Lower lobe of right lung (tissue), 2 donors: ENCODE measurements at places on chromosomes 4 and X. TPM values are rescaled to one million over a fixed set of nuclear protein-coding genes. Genes with fewer than 3 reads are reported as not detected.

Gene VCX
- total RNA-seq: not detected

DNA sequence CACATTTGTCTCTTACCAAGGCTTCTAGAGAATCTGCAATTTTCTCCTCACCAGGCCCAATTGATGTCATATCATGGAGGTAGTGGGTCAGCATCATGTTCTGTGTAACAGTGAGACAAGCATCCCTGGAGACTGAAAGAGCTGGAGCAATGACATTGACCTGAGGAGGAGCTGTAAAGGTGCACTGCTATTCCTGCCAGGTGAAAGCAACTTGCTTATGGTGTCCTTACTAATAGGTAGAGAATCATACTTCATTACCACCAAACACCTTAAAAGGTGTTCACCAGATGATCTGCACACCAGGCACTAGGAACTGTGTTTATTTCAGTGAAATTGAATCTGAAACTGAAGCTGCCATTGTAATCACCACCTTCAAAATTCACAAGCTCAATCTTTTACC is 188.7 kb downstream of the AFAP1 start:
- H3K27me3 ChIP-seq: no peaks in the 10 kb centered on the region
- no peak overlapping the region for H3K4me3 ChIP-seq
- no peak overlapping the region for H3K27ac ChIP-seq
- H3K4me1 ChIP-seq: peaks cover 20% of the 10 kb centered on the region
- no peak for DNase-seq
- H3K36me3 ChIP-seq: no peaks in the 10 kb centered on the region

- no peaks in the 10 kb centered on the region for H3K4me1 ChIP-seq
- H3K27ac ChIP-seq: no peak overlapping the region
- no peak for DNase-seq
- no peak overlapping the region for H3K4me3 ChIP-seq
- no peaks in the 10 kb centered on the region for H3K36me3 ChIP-seq
- no peaks in the 10 kb centered on the region for H3K27me3 ChIP-seq
These were observed 21.8 kb upstream of the P2RY10 start for GRCh38 chrX:78923198-78924015.

DNA sequence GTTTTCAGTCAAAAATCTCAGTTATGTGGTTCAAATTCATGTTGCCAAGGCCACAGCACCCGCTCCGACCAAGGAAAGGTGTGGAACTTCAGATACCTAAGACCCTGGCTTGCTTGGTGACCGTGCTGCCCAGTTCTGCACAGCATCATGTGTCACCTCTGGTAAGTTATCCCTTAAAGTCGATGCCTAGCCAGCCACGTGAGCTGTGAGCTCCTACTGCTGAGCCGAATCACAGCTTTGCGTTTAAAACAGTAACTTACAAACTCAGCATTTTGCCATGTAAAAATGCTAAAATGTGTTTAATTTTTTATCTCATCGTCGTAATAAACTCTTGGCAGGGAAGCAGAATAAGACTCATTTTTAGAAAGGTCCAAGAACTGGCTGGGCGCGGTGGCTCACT is 5.3 kb downstream of the TMEM271 start:
- H3K4me3 ChIP-seq: no peak overlapping the region
- DNase-seq: no peak
- no peaks in the 10 kb centered on the region for H3K36me3 ChIP-seq
- peaks cover 49% of the 10 kb centered on the region for H3K27me3 ChIP-seq
- no peak overlapping the region for H3K27ac ChIP-seq

GRCh38 chr4:1459722-1460511 is 53.7 kb upstream of the NKX1-1 start:
- DNase-seq: peak; percentile 36
- peaks cover 57% of the 10 kb centered on the region for H3K27me3 ChIP-seq
- no peaks in the 10 kb centered on the region for H3K4me1 ChIP-seq
- H3K36me3 ChIP-seq: no peaks in the 10 kb centered on the region
- no peak overlapping the region for H3K4me3 ChIP-seq
